ENCODE measurements at places on chromosomes 7 and 10.

GRCh38 chr10:30639946-30640786 is 10.6 kb upstream of the LYZL2 start:
- DNase-seq = no peak

GRCh38 chr7:1950066-1950451 is 280.0 kb downstream of the ELFN1 start:
- DNase-seq = no peak

DNA sequence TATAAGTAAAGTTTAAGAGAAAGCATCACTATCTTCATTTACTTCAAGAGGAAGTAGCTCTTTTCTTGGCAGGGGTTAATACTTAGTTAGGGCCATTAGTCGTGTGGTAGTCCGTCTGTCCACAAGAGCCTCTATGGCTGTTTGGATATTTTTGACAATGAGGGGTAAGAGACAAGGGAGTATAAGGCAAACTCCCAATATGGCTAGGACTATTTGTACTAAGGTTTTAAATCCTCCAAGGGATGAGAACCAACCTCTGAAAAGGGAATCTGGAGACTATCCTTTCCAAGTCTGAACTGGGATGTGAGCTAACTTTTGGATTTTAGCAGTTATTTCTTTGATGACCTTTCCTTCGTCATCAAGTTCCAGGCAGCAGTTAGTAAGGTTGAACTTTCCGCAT is at the start of gene ZNF117:
ZNF117 (minus strand) TSS at position 101 of the 400 bp plus-strand sequence.
- no peak for DNase-seq

GRCh38 chr7:53475776-53476175 is 440.3 kb downstream of the POM121L12 start:
- no peak for DNase-seq

DNA sequence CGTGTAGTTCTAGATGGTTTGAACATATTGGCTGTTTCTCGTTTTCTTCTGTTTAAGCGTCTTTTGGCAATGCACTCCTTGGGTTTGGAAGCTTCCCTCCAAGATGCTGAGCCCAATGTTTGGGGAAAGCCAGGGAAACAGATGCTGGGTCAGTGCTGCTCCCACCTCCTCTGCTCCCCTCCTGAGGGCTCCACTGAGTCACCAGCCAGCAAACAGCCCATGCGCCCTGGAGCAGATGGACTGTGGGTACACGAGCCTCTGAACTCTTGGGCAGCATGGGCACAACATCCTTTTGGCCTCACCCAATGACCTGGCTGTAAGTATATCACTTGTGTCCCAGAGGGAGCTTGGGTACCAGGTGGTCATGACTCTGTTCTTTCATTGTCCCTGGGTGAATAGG is 207.6 kb downstream of the BUB3 start:
- no peak for DNase-seq

DNA sequence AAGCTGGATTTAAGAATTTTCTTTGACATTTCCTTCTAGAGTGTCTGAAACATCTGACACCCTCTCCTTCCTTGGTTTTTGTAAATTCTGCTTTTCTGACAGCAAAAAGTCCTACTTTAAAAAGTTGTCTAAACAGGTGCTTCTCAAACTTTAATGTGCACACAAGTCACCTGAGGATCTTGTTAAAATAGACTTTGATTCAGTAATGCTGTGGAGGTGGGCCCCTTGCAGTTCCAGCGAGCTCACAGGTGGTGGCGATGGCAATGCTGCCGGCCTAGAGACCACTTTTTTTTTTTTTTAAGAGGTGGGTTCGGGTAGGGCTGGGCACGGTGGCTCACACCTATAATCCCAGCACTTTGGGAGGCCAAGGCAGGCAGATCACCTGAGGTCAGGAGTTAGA is 77.1 kb downstream of the ABCC2 start:
- no peak for DNase-seq

- no peak for DNase-seq
Measured at GRCh38 chr10:113628607-113629153, 35.2 kb downstream of the NRAP start.

- DNase-seq = no peak
Measured at GRCh38 chr10:98128802-98129201, 5.7 kb upstream of the R3HCC1L start.

- no peak for DNase-seq
Measured at GRCh38 chr10:110069502-110069982, 61.8 kb downstream of the ADD3 start.

GRCh38 chr10:83987216-83987615 is 152.1 kb upstream of the GHITM start:
- no peak for DNase-seq

Data from breast epithelium (tissue), 4 donors.